Iris pigment epithelial cell (primary cell): ENCODE measurements at places on chromosomes 6 and 20.
A peak's percentile ranks its signal among the peaks of the same experiment; 100 is the strongest.

- DNase-seq: no peak
Observed at GRCh38 chr20:13299401-13299800, 78.3 kb downstream of the ISM1 start.

DNA sequence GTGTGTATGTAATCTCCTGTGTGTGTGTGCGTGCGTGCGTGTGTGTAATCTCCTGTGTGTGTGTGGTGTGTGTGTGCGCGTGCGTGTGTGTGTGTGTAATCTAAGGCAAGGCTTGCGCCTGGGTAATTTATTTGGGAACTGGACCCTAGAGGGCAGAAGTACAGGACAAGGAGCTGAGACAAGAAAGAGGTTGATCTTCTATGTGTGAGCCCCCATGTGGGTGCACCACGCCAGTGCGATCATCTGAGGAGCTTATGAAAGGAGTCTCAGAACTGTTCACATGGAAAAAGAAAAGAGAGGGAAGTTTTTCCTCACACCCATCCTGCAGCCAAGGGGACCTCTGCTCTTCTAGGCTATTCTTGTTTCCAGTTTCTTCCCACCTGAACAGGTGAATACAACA, 220.1 kb upstream of the GGTLC1 start:
- DNase-seq: no peak

- DNase-seq: peak; percentile 94
Observed at GRCh38 chr20:21323640-21324039, 20.5 kb downstream of the XRN2 start.

DNA sequence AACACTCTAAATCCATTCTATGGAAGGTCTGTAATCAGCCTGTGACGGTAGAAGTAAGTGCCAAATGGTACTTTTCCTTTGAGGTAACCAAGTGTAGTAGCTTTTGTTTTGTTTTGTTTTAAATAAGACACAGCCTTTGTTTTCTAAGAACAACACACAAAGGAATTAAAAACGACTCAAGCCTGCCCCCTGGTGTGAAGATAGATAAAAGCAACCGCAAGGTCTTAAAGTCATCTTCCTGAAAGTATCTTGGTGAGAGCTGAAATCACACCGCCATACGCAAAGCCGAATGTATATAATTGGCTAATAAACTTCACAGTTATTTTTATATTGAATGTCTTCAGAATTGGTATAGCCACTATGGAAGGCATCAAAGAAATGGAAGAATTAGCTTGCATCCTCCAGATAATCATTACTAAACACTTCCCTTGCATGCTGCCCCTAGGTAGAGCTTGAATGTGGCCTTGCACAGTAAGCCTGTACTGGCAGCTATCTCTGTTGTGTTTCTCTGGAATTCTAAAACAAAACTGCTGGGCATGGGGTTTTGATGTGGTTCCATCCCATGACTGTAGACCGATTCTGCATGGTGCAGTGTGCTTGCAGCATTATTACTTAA, 95.6 kb downstream of the LAMP5 start:
- peak; percentile 67 for DNase-seq

- no peak for DNase-seq
Observed at GRCh38 chr20:400128-400453, 8.0 kb upstream of the RBCK1 start.

- DNase-seq: peak; percentile 42
Observed at GRCh38 chr6:156890627-156891314, 113.6 kb downstream of the ARID1B start.

DNA sequence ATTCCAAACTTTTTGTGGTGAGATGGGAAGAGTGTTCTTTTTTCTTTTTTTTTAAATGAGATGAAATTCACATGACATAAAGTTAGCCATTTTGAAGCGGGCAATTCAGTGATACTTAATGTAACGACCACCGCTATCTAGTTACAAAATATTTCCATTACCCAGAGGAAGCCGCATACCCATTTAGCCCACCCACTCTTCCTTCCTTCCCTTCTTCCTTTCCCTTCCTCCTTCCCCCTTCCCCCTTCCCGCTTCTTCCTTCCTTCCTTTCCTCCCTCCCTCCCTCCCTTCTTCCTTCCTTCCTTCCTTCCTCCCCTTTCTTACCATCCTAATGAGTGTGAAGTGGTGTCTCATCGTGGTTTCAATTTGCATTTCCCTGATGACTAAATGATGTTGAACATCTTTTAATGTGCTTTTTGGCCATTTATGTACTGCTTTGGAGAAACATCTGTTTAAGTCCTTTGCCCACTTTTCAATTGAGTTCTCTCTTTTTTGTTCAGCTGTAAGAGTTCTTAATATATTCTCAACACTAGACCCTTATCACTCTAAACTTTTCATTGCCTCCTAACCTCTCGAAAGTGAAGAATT, 371.1 kb downstream of the FARS2 start:
- DNase-seq: no peak

DNA sequence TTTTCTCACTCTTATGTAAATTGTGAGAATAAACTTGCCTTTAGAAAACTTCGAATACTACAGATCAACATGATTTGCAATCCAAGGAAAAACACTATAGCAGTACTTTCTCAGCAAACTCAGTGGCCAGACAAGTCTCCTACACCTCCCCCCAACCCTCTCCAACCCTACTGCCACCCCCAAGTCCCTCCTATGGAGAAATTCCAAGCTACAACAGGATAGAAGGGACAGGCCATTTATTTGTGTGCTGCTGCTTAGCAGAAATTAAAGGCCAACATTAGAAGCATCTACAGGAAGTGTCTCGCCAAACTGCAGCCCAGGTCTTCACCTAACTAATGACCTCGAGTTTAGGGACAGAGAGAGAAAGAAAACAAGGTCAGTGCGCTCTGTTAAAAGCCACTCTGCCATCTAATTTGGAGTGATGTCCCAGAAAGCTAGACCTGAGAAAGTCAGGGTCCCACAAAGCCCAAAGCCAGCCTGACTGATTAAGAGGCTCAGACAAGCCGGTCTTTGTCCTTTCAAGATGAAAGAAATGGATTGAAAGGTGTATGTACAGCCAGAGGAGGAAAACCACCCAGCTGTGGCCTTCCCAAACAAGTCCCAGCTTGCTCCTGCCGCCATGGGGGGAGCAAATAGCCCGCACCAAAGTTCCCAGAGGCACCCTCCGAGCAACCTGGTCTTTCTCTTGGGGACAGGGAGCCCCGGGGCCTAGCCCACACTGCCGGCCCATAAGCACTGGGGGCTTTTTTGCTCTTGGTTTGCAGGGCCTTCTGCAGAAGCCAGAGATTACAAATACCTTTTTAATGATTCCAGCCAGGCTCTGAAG, 3.4 kb downstream of the BMP7 start:
- DNase-seq: no peak

GRCh38 chr6:41013466-41014153, 25.4 kb downstream of the UNC5CL start:
- no peak for DNase-seq

DNA sequence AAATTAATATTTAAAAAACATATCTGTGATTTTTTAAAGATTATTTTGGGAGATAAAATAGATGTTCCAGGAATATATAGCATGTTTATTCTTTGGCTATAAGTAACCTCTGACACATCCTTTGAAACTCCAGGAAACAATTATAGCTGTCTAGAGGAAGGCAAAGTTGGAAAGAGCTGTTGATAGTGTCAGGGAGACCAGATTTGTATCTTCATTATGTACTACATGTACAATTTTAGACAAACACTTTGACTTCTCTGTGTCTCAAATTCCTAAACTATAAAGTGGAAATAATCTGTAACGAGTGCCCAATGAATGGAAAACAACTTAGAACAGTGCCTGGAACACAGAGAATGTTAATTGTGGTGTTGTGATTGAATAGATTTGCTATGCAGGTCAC, 25.6 kb upstream of the ADGRG6 start:
- DNase-seq: no peak

- peak; percentile 78 for DNase-seq
Observed at GRCh38 chr6:142838821-142839685, 105.9 kb downstream of the HIVEP2 start.

DNA sequence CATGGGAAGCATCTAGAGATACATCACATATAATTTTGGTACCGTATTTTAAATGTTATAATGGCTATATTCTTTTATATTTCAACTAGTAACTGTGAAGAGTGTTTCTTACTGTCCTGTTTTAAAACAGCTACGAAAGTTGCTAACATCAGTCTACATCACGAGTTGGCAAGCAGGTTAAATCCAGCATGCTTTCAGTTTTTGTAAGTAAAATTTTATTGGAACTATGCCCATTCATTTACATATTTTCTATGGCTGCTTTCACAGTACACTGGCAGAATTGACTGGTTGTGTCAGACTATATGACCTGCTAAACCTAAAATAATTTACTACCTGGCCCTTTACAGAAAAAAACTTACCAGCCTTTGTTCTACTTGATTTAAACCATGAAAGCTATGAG, 478.1 kb downstream of the PHF3 start:
- no peak for DNase-seq

DNA sequence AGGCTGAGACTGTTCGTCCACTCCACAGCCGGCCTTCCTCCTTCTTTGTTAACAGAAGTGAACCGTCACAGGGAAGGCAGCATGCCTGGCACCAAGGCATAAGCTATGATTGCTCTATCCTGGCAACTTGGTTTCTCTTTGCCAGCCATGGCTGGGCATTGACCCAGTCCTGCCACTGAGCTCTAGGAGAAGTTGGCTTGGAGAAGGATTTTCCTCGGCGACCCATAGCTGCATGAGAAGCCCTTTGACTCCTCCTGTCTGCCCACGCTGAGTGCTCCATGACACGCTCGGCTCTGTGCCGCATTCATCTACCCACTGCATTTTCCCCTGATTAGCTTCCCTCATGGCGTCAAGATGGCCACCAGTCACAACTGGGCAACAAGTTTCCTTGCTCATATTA, 111.8 kb upstream of the EXOC2 start:
- no peak for DNase-seq

- DNase-seq: no peak
Observed at GRCh38 chr20:8498571-8498970, 366.5 kb downstream of the PLCB1 start.

- DNase-seq: no peak
Observed at GRCh38 chr20:22414305-22414742, 170.0 kb downstream of the FOXA2 start.

DNA sequence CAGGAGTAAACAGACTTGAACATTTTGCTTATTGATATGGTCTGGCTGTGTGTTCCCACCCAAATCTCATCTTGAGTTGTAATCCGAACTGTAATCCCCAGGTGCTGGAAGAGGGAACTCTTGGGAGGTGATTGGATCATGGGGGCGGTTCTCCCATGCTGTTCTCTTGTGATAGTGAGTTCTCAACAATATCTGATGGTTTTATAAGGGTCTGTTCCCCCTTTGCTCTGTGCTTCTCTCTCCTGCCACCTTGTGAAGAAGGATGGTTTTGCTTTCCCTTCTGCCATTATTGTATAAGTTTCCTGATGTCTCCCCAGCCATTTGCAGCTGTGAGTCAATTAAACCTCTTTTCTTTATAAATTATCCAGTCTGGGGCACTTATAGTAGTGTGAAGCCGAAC, 40.0 kb downstream of the MYLIP start:
- peak; percentile 58 for DNase-seq

GRCh38 chr20:52684905-52685304, 287.3 kb upstream of the TSHZ2 start:
- no peak for DNase-seq

DNA sequence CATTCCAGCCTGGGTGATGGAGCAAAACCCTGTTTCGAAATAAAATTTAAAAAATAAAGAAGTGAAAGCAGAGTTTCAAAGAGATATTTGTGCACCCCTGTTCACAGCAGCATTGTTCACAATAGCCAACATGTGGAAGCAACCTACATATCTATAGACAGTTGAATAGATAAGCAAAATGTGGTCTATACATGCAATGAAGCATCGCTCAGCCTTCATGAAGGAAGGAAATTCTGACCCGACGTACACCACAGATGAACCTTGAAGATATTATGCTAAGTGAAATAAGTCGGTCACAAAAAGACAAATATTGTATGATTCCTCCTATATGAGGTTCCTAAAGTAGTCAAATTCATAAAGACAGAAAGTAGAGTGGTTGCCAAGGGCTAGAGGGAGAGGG, 6.5 kb upstream of the NCOA6 start:
- no peak for DNase-seq

- peak; percentile 56 for DNase-seq
Observed at GRCh38 chr6:78436335-78436734, 431.0 kb upstream of the IRAK1BP1 start.
